ENCODE measurements at places on chromosomes 13 and 19.

DNA sequence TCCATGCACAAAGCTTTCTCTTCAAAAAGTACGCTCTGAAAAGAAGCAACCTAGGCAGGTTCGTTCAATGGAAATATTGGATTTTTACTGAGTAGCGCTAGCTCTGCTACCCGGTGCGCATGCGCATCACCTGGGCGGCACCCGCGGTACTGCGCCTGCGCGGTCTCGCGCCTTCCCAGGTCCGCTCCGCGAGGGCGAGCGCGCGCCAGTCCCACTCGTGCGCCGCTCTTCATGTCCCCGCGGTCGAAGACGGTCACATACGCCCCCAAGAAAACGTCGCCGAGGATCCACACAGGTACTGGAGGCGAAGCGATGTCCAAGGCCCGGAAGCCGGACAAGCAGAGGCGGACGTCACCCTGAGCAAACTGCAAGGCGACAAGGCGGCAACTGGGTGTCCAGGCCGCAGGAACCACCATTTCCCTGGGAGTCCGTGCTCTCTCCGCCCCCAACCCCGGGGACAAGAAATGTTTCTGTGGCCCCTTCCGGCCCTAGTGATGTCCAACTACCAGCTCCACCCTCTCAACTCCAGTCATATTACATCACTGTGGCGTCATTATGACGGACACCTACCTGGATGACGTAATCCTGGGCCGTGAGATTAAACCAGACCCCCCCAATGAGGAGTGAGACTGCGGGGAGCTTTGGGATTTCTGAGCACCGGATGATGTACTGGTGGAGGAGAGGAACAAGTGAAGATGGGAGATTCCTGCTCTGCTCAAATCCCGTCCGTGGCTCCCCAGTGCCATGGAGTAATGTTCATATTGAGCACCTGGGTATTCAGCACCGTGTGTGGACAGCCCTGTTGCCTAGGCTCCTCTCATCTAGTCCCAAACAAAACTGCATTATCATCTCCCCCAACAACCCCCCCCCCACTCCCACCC lies 4.8 kb upstream of the KCNC3 start:
- DNase-seq: peak; percentile 59

- no peak for DNase-seq
Measured at GRCh38 chr13:36261976-36262375, 35.6 kb downstream of the CCDC169 start.

GRCh38 chr13:42392716-42393572 lies 121.0 kb downstream of the AKAP11 start:
- no peak for DNase-seq

GRCh38 chr19:47663435-47663910 lies 49.7 kb upstream of the EHD2 start:
- no peak for DNase-seq

- DNase-seq: no peak
Measured at GRCh38 chr19:11447347-11448262, 12.2 kb downstream of the PRKCSH start.

- DNase-seq: no peak
Measured at GRCh38 chr19:12090807-12091206, 26.3 kb downstream of the ZNF844 start.

DNA sequence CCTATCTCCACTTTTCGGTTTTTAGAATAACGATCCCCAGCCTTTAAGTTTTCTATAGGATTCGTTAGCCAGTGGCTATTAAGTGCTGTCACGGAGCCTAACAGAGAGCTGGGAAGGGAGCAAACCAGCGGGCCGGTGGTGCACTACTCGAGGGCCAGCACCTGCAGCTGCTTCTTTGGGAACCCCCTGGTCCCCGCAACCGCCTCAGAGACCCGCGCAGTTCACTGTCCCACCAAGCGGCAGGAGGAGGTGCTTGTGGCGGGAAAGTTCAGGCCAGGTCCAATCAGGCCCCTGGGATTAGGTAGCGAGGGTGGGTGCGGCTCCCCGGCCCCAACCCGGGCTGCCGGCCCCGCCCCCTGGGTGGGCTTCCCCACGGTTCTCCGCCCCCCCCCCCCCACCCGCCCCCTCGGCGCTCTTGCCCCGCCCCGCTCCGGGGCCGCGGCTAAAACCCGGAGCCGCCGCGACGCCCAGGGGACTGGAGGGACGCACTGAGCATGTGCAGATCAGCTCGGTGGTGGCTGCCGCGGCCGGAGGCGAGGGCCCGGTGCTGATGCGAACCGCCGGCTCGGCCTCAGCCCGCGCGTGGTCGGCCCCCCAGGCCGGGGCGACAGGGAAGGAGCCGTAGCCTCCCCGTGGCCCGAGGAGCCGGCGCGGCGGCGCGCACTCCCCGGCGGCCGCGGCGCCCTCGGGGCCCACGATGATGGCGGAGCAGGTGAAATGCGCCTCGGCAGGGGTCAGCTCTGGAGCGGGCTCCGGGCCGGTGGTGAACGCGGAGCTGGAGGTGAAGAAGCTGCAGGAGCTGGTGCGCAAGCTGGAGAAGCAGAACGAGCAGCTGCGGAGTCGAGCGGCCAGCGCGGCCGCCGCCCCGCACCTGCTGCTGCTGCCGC lies at the start of gene SLAIN1:
TSS of gene SLAIN1 (plus strand) at position 471 of the 887 bp plus-strand sequence. CDS start at position 698, 227 bp downstream.
- DNase-seq: peak; percentile 67

GRCh38 chr13:80256352-80256932 lies 84.5 kb downstream of the SPRY2 start:
- DNase-seq: no peak

DNA sequence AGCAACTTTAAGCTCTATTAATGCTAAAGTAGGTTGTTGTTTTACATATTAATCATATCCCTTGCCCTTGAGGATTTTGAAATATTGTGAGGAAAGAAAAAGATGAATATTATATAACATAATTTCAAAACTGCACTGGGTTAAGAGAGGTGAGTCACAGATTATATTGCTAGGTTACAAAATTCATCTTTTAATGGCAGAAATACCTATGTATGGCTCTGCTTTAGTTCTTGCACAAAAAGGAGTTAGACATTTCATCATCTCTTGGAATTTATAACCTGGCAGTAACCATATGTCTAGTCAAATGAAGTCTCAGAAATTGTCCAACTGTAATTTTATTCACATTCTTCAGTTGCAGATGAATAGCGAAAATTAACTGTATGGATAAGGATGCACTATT lies 2041.1 kb downstream of the OLFM4 start:
- DNase-seq: no peak

- no peak for DNase-seq
Measured at GRCh38 chr13:99299256-99299919, 7.8 kb downstream of the GPR183 start.

GRCh38 chr19:47323872-47324271 lies 8.1 kb upstream of the C5AR2 start:
- DNase-seq: no peak

DNA sequence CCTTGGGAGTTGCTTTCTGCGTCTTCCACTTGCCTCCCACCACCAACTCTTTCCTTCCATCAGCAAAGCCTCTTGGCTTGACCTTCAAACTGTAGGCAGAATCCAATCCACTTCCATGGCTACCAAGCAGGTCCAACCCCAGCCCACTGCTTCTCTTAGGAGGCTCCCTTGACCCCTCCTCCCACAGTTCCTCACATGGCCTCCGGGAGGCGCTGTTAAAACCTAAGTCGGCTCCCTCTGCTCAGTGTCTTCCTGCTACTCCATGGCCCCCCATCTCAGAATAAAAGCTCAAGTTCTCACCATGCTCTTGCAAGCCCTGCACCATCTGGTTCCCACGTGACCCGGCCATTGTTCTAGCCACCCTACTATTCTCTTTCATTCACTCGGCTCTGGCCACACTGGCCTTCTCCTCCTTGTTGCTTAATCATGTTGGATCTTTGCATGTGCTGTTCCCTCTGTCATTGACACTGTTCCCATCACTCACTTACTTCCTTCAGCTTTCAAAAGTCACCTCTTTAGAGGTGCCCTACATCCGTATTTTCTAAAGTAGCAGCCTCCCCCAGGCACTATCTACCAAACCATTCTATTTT lies 7.5 kb downstream of the IZUMO2 start:
- no peak for DNase-seq

- no peak for DNase-seq
Measured at GRCh38 chr13:75960538-75960994, 324.4 kb downstream of the LMO7 start.

DNA sequence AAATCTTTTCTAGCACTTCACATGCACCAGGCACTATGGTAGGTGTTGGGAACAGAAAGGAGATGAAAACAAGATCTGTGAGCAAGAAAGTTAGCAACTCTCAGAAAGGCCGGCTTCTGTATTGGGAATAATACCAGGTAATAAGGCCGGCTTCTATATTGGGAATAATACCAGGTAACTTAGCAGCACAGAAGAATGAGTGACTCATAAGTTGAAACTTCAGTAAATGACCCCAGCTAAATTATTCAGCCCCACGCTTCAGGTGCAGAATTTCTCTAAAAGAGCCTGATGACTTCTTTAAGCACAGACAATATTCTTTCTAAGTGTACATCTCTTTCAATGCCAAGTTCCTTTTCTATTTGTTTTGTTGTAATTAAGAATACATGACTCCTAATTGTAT lies 151.3 kb downstream of the MYO16 start:
- no peak for DNase-seq

DNA sequence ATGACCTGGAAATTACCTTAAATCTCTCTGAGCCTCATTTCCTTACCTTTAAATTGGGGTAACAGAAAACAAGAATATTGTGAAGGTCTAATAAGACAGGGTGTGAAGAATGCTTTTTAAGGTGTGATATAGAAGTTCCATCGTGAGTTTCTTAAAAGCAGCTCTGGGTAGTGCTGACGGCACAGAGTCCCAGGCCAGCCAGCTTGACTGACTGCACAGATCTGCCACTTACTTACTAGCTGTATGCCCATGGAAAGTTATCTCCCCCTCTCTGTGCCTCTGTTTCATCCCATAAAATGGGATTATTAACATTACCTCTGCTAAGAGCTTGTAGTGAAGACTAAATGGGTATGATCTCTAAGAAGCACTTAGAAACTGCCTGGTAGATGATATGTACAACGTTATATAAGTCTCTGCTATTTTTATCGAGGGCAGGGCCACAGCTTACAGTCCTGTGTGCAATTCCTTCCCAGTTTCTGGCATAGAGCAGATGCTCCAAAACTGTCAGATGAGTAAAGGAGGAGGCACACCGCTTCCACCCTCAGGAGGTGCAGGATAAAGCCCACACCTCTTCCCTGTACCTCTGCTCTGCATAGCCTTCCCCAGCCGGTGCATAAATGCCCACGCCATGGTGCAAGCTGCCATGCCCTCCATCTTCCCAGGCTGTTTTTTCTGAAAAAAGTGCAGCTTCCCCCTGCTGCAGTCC lies 99.6 kb downstream of the MBNL2 start:
- no peak for DNase-seq

- DNase-seq: no peak
Measured at GRCh38 chr13:92312823-92313222, 913.8 kb upstream of the GPC6 start.

DNA sequence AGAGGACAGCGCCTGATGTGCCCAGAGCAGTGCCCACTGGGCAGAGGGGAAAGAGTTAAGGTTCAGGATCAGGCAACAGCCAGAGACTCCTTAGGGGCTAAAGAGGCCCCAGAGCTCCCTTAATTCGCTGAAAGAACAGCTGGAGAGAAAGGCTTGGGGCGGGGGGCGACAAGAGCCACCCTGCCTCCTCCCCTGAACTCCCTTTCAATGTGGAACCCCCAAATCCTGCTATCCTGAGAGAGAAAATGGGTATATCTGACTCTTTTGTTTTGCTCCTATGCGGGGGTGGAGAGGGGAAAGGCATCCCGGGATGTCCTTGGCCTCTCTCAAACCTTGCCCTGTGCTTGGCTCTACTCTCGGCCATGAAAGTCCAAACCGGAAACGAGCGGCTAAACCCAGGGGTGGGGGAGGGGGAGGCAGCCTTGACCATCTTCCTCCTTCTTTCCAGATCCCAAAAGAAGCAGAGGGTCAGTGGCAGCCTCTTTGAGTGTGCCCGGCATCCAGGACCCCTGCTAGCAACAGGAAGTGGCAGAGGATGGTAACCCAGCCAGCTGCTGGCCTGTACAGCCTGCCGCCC lies 4.7 kb downstream of the PRKACA start:
- DNase-seq: no peak

DNA sequence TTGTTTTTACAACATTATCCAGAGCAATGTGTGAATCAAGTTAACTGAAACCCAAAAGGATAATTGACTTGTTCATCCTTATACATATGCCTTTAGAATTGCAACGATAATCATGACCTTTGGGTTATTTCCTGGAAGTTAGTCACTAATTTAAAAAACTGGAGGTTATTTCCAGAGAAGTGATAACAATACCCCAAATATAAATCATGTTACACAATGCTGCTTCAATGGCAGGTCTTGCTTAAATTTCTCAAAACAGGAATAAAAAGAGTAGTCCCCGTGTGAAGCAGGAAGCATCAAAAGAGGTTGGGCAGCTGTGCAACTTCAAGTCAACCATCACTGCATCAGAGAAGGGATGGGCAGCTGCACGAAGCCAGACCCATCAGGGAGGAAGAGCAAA lies 134.4 kb downstream of the EFNB2 start:
- no peak for DNase-seq

DNA sequence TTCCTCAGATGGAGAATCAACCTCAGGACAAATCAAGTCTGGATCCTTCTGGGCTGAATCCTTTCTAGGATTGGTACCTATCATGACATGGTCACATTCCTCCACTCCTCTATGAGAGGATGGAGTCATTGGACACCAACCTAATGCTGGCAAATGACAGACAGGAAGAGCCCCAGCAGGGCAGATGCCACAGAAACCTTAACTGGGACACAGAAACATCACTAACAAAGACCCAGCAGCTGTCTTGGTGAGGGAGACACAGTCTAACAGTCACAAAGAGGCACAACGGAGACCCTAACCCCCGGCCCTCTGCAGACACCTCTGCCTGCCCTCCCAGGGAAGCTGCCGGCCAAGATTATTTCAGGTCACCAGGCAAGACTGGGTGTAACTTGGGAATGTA lies 2.1 kb downstream of the ANKRD27 start:
- DNase-seq: no peak

Measured in stimulated activated CD4-positive, alpha-beta T cell treated with anti-CD3 and anti-CD28 coated beads, Interleukin-1b, Interleukin-23, amount 100 ng/mL, for 1 hour (primary cell).